ENCODE measurements at places on chromosomes 3 and 15.

DNA sequence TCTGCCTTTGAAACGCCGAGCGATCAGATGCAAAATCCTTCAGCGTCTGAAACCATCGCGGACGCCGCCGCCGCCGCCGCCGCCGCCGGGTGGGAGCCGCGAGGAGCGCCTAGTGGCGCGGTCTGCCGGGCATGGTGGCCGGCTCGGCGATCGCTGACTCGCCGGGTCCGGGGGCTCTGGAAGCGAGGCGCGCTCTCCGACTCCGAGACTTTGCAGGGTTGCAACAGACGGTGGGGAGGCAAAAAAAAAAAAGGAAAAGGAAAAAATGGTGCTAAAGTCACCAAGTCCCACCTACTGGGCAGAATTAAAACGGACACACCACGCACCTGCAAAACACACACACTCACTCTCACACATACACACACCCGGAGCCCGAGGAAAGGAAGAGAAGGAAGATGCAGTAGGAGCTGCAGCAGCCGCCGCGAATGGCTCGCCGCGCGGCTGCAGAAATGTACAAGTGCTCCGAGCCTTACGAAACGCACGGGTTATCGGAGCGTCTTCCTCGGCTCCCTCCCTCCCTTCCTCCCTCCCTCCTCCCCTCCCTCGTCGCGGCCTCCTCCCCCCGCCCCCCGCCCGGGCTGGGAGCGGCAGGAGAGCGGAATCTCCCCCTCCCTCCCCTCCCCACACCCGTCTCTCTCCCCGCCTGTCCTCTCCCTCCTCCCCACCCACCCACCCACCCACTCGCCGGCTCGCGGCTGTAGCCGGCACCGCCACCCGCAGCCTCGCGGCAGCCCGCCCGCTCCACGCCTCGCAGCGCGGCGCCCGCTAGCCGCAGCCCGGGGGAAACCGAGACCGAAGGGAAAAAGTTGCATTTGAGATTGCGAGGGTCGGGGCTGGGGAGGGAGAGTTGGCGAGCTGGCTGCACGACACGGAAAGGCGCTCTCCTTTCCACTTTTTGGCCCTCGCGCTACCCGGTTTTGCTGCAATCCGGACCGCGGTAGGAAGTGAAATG, at the start of gene NTRK3:
Gene NTRK3, minus strand, starts transcription at position 461 of the 952 bp plus-strand sequence. CDS start 586 bp downstream, outside the sequence.
- H3K4me1 ChIP-seq = no peaks in the 10 kb centered on the region
- no peaks in the 10 kb centered on the region for H3K27me3 ChIP-seq
- H3K27ac ChIP-seq = no peak within 1 kb of the TSS
- DNase-seq = no peak

DNA sequence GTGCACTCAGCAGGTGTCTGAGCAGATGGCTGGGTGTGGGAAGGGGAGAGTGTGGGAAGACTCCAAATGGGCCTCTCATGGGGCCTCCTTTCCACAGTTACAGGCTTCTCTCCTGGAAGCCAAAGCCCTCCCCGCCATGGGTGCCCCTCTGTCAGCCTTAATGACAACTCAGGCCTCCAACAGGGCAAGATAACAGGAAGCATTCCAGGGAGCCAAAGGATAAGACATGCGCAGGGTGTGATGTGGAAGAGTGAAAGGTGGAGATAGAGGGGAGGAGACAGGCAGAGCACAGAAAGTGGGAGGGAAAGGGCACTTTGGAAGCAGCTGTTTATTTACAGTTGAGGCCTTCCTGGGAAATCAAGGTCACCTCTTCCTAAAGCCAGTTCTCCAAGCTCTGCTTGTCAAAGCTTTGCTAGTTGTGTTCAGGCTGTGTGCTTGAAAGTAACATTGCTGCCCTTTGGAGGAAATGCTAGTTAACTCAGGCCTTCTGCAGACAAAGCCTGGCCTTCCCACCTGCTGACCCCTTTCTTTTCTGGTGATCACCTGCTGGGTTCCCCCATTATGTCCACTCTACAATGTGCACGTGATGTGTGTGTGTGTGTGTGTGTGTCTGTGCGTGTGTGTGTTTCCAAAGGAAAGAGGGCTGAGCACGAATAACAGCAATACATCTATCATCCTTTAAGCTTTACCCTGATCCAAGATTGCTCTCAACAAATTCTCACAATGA, 35.2 kb upstream of the SMAD3 start:
- H3K27ac ChIP-seq = no peak overlapping the region
- no peak for DNase-seq
- H3K27me3 ChIP-seq = no peaks in the 10 kb centered on the region
- peaks cover 9% of the 10 kb centered on the region for H3K4me1 ChIP-seq
- H3K36me3 ChIP-seq = no peaks in the 10 kb centered on the region

DNA sequence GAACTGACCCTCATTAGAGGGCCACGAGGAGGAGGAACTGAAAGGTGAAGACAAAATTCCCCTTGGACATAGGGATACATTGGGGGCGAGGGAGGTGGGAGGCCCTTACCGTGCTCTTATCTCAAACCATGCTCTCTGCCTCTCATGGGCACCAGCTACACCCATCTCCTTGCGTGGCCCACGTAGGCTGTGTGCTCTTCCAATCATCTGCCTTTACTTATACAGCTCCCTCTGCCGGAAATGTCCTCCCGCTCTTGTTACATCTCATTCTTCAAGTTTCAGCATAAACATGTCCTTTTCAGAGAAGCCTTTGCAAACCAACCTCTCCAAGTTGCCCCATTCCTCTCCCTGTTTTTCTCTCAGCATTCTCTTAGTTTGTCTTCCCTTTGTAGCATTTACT, 307.8 kb upstream of the PROK2 start:
- peaks cover 38% of the 10 kb centered on the region for H3K36me3 ChIP-seq
- DNase-seq = peak; percentile 91
- H3K4me1 ChIP-seq = peaks cover 100% of the 10 kb centered on the region
- H3K27ac ChIP-seq = peak overlapping the region; percentile 97

DNA sequence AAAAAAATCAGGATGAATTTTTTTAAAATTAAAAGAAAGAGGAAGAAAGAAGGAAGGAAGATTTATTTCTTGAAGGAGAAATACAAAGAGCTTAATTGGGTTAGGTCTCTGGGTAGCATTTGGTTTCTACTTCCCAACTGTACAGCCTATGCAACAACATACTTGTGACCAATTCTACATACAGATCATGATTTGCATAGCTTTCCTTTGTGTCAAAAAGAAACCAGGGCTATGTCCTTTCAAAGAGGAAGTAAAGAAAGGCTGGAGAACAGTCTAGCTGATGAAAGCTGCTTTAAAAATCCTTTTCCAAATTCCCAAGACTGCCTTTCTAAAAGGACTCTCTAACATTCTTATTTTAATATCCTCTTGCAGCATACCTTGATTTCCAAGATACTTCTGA, 6.1 kb upstream of the HGD start:
- H3K4me1 ChIP-seq = peaks cover 12% of the 10 kb centered on the region
- H3K4me3 ChIP-seq = peak overlapping the region; percentile 40
- H3K27ac ChIP-seq = peak overlapping the region; percentile 77
- no peaks in the 10 kb centered on the region for H3K36me3 ChIP-seq
- H3K27me3 ChIP-seq = no peaks in the 10 kb centered on the region
- DNase-seq = peak; percentile 72

DNA sequence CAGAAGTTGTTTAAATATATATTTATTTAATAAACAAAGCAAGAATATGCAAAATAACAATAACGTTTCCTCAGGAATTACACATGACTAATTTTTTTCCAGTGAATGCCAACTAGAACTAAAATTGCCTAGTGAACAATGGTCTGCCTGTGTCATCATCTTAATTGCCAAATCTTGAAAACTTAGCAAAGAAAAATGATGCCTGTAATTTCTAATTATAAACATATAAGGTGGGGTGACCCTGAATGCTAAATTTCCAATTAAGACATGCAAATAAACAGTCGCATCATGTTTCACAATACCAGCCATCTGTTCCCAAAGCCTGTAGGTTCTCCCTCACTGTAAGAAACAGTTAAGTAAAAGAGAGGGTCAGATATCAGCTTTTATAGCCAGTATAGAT, 67.6 kb upstream of the PLCL2 start:
- H3K27ac ChIP-seq = no peak overlapping the region
- no peak overlapping the region for H3K4me3 ChIP-seq
- peaks cover 9% of the 10 kb centered on the region for H3K4me1 ChIP-seq
- DNase-seq = no peak
- no peaks in the 10 kb centered on the region for H3K36me3 ChIP-seq

- peaks cover 8% of the 10 kb centered on the region for H3K4me1 ChIP-seq
- no peaks in the 10 kb centered on the region for H3K27me3 ChIP-seq
- DNase-seq = no peak
Observed at GRCh38 chr3:141656771-141657170, 81.3 kb upstream of the RNF7 start.

DNA sequence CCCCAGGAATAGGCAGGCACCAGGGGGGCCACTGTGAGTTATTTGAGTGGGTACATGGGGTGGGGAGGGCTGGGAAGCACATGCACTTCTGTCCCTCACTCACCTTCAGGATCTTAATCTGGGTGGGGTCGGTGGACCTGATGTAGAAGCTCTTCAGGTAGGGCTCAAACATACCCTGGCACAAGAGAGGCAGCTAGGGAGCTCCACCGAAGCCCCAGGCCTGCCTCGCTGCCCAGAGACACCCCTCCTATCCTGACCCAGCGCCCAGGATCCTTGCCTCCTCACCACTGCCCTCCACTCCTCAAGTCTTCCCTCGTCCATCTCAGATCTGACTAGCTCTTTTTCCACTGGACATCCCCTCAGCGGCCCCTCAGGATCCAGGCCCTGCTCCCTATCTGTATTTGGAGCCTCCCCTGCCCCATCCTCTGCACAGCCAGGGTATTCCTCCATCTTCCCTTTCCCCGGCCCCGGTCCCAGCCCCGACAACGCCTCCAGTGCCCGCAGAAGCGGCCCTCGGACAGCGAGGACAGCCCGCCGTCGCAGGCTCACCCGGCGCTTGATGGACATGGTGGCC, 30.0 kb downstream of the AP3B2 start:
- DNase-seq = no peak
- H3K27ac ChIP-seq = no peak overlapping the region
- H3K27me3 ChIP-seq = no peaks in the 10 kb centered on the region

GRCh38 chr15:71259866-71260265, 144.6 kb downstream of the THSD4 start:
- no peaks in the 10 kb centered on the region for H3K27me3 ChIP-seq
- no peaks in the 10 kb centered on the region for H3K36me3 ChIP-seq

DNA sequence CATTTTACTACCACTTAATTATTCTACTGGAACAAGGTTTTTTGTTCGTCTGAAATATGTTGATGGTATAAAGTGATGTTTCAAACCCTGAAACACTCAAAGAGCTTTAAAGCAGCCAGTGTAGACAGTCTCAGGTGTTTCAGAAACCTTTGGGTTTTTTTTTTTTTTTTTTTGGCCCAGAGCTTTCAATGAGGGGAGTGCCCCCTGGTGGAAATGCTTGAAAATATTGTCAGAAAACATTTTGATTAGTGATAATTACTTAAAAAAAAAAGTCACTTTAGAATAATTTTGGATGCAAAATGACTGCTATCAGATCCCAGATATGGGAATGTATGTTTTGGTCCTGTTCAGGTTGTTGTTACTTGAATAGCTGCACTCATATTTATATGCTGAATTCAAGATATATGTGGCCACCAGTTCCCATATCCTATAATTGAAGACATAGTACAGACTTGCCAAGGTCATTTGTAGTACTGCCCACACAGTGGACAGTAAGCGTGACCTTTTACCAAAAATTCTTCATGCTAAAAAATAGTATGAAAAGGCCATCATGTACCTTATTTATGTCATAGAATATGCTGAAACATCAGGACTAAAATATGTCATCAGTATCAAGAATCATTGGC, 35.9 kb downstream of the SATB1 start:
- H3K27ac ChIP-seq = no peak overlapping the region
- no peak overlapping the region for H3K4me3 ChIP-seq
- DNase-seq = peak; percentile 76
- H3K4me1 ChIP-seq = no peaks in the 10 kb centered on the region
- no peaks in the 10 kb centered on the region for H3K27me3 ChIP-seq

DNA sequence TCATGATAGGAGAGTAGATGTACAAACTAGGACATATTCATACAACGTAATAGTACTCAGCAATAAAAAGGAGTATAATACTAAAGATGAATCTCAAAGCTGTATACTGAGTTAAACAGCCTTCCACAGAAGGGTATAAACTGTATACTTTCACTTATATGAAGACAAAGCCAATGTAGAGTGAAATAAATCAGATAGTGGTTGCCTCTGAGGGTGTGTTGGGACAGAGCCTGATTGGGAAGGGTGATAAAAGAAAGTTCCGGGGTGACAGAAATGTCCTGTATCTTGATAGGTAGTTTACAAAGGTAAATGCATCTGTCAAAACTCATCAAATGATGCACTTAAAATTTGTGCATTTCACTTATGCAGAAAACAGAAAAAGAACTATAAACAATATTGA, 122.5 kb downstream of the ADAM10 start:
- peaks cover 16% of the 10 kb centered on the region for H3K4me1 ChIP-seq
- peaks cover 37% of the 10 kb centered on the region for H3K36me3 ChIP-seq
- no peak overlapping the region for H3K4me3 ChIP-seq
- DNase-seq = no peak
- no peaks in the 10 kb centered on the region for H3K27me3 ChIP-seq

GRCh38 chr15:52066842-52067544, 45.6 kb downstream of the BCL2L10 start:
- no peak for DNase-seq
- no peak overlapping the region for H3K4me3 ChIP-seq
- H3K4me1 ChIP-seq = no peaks in the 10 kb centered on the region

DNA sequence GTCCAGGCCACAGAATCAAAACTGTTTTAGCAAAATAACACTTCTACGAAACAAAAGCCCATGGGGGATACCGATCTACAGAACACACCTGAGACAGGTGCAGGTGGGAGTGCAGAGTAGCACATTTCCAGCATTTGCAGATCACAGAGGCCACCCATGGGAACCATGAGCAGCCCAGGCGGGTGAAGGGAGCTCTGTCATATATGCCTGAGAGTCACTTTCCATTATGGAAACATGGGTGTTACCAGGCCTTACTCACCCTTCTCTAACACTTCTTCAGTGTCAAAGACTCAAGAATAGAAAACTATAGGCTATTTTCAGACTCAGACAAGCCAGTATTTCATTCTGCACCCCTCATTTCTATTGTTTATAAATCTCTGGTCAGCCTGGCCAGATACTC, 3.5 kb downstream of the PLA1A start:
- H3K27me3 ChIP-seq = no peaks in the 10 kb centered on the region
- no peak overlapping the region for H3K4me3 ChIP-seq
- no peak for DNase-seq
- no peaks in the 10 kb centered on the region for H3K36me3 ChIP-seq
- H3K27ac ChIP-seq = no peak overlapping the region
- H3K4me1 ChIP-seq = no peaks in the 10 kb centered on the region

- H3K4me1 ChIP-seq = peaks cover 18% of the 10 kb centered on the region
- H3K27ac ChIP-seq = no peak overlapping the region
- H3K4me3 ChIP-seq = no peak overlapping the region
- H3K36me3 ChIP-seq = peaks cover 19% of the 10 kb centered on the region
- no peak for DNase-seq
- H3K27me3 ChIP-seq = no peaks in the 10 kb centered on the region
Observed at GRCh38 chr15:42734076-42734672, 2.8 kb downstream of the CDAN1 start.

GRCh38 chr3:66149269-66149668, 71.5 kb upstream of the SLC25A26 start:
- H3K36me3 ChIP-seq = no peaks in the 10 kb centered on the region
- H3K4me3 ChIP-seq = no peak overlapping the region
- H3K27ac ChIP-seq = no peak overlapping the region
- DNase-seq = no peak

- H3K4me3 ChIP-seq = peak overlapping the region; percentile 59
- DNase-seq = peak; percentile 86
- H3K4me1 ChIP-seq = peaks cover 12% of the 10 kb centered on the region
- H3K27ac ChIP-seq = 0 out of 2 replicates have a peak overlapping the region, but pooled peaks have one; percentile 1
Observed at GRCh38 chr15:82999905-83000671, 11.4 kb downstream of the C15orf40 start.
